Activated T-cell treated with anti-CD3 and anti-CD28 coated beads for 4 hours (primary cell): ENCODE measurements at places on chromosomes 7 and 10.
A peak's percentile ranks its signal among the peaks of the same experiment; 100 is the strongest.

- DNase-seq: no peak
Observed at GRCh38 chr10:75814014-75814413, 382.6 kb downstream of the LRMDA start.

DNA sequence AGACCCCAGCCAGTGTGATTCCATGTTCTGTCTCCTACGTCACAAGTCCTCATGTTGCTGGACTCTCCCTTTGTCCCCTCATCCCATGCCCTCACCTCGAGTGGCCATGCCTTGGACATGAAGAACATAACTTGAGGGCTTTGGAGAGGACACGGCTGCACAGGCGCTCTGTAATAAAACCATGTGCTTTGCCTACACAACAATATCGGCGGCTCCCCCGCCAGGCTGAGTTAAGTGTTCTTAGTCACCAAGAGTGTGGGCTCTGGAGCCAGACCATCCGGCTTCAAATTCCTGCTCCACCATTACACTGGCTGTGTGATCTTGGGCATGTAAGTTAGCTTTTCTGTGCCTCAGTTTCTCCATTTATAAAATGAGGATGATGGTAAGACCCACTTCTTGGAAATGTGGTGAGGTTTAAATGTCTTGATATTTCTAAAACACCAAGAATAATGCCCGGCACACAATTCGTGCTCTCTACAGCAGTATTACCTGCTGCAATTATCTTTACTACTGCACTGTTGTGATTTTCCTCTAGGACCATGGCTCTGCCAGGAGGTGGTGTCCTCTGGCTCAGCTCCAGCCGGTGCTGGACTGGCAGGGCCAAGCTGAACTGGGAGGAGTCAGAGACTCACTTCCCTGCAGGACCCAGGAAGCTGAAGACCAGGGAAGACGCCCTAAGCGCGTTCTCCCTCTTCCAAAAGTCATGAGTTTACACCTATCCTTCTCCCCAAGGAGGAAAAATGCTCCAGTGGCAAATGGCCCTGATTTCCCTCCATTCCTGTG lies 15.7 kb downstream of the SLIT1 start:
- DNase-seq: no peak

DNA sequence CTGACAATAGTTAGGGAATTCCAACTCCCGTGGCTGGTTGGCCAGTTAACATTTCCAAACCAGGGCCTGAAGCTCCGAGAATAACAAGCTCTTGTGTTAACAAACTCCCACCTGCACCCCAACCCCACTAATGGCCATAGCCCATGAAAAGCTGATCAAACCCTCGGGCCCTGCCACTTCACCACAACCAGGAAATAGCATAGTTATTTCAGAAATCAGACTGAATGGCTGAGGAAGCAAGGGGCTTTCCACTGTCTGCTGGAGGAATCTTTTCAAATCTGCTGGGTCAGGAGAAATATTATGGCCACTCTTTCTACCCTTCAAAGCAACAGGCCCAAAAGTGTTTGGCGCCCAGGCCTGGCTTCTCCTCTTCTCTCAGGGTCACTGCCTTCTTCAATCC lies 145.6 kb downstream of the GLCCI1 start:
- no peak for DNase-seq

DNA sequence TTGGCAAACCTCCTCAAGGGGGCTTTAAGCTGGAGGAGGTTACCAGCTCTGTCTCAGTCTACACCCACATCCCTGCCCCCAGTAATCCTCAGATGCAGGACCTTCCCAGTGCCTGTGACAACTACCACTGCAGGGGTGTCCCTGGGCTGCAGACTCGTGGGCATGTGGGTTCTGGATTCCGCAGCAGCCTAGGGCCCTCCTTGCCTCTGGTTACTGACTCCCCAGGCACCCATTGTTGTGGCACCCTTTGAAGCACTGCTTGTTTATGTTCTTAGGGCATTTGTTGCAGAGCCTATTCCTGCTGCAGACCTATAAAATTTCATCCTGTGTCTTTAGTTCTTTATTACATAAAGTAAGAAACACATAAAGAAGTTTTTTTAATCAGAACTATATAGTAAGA lies 51.1 kb upstream of the GJD4 start:
- DNase-seq: no peak

- DNase-seq: no peak
Observed at GRCh38 chr10:109957092-109957797, 33.9 kb upstream of the XPNPEP1 start.

DNA sequence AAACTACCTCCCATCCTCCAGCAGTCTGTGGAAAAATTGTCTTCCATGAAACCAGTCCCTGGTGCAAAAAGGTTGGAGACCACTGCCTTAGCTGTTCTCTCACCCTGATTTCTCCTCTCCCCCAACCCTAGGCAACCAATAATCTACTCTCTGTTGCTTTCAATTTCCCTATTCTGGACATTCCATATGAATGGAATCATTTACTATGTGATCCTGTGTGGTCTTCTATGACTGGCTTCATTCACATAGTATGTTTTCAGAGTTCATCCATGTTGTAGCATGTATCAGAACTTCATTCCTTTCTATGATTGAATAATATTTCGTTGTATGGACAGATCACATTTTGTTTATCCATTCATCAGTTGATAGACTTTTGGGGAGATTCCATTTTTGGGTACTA lies 38.3 kb upstream of the DLG5 start:
- DNase-seq: no peak

DNA sequence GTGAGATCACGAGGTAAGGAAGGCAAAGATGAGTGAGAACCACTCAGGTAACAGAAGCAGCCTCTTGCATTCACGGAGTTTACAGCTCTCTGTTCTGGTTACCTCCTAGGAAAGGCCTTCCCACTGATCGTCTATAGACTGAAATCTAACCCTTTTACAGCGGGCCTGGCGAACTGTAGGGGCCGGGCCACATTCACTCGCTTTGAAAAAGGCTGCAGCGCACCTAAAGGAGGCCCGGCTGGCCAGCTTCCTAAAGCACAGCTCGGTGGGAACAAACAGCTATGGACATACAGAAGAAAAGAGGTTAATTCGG lies 565 bp downstream of the ATP5MK start:
- no peak for DNase-seq

GRCh38 chr10:80277016-80277415 lies 12.4 kb downstream of the MAT1A start:
- DNase-seq: no peak

DNA sequence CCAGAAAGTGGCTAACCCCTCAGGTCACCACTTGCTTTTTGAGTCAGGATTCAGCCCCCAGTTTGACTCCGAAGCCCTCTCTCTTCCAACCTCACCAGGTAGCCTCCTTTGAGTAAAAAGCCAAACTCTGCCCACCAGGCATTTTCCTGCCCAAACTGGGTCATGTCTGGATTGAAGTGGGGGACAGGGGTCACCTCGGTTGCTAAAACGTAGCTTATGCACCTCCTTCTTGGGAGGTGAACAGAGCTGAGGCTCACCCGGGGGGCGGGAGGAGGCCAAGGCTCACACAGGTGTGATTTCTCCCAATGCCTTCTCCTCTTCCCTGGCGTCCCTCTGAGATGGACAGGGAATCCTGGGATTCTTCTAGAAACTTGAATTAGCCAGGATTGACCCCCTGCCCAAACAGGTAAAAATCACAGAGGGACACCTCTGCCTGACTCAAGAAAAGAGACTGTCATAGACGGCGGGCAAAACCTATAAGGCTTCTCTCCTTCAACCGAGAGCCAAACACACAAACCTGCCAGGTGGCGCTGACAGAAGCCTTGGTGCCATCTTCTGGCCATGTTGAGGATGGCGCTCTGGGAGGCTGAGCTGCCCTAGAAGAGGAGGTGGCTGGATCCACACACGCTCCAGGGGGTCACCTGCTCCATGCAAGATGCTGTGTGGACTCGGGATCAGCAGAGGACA lies 51.6 kb downstream of the PRLHR start:
- DNase-seq: peak; percentile 12

- DNase-seq: no peak
Observed at GRCh38 chr7:140619176-140619575, 21.4 kb downstream of the DENND2A start.
